Stimulated activated CD8-positive, alpha-beta memory T cell treated with anti-CD3 and anti-CD28 coated beads, Interleukin-4, amount 100 ng/mL, for 4 hours (primary cell): ENCODE measurements at places on chromosomes 3 and 15.

DNA sequence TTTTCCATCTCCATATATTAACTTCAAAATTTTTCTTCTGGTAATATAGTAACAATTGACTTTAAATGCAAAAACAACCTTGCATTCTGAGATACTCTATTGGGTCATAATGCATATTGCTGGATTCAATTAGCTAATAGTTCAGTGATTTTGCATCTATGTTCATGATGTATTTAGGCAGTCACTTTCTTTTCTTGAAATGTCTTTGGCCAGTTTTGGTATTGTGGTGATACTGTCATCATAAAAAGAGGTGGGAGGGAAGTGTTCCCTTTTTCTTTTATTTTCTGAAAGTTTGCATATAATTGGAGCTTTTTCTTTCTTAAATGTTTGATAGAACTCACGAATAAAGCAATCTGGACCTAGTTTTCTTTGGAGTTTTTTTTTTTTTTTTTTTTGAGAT is 67.4 kb upstream of the ZNF148 start:
- DNase-seq: no peak

DNA sequence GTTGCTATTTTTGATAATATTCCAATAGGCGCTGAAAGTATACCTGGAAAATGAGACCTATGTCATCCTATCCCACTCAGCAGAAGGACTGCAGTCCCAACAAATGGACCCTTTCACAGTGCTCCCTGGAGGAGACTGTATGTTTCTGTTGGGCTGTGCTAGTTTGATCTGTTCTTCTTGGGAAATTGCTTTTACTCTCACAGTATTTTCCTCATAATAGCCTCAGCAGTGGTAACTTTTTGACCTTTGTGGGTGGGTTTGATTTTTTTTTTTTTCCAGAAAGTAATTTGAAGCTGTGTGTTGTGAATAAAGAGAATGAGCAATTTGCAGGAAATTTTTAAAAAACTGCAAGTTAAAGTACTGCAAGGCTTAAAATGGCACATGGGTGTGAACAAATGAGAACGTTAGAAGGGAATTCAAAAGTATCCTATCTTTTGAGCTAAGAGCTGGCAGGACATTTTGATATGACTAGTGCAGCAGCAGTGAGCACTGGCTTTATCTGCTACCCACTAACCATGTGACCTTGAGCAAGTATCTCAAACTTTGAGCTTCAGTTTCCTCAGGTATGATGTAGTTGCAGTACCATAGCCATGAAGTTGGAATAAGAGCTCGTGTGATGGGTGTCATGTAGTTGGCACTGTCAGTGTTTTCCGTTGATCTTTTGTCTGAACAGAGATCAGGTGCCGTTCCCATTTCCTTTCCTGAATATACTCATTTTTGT is 118.4 kb downstream of the ATG7 start:
- DNase-seq: no peak

- DNase-seq: no peak
Measured at GRCh38 chr3:120114981-120115380, 20.7 kb upstream of the GSK3B start.

DNA sequence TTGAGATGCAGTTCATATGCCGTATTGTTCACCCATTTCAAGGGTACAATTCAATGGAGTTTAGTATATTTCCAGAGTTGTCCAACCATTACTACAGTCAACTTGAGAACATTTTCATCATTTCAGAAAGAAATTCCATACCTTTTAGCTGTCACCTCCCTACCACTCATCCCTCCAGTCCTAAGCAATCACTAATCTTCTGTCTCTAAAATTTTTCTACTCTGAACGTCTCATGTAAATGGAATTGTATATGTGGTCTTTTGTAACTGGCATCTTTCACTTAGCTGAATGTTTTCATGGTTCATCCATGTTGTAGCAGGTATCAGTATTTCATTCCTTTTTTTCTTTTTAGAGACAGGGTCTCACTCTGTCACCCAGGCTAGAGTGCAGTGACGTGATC is 51.1 kb downstream of the CMTM7 start:
- no peak for DNase-seq

DNA sequence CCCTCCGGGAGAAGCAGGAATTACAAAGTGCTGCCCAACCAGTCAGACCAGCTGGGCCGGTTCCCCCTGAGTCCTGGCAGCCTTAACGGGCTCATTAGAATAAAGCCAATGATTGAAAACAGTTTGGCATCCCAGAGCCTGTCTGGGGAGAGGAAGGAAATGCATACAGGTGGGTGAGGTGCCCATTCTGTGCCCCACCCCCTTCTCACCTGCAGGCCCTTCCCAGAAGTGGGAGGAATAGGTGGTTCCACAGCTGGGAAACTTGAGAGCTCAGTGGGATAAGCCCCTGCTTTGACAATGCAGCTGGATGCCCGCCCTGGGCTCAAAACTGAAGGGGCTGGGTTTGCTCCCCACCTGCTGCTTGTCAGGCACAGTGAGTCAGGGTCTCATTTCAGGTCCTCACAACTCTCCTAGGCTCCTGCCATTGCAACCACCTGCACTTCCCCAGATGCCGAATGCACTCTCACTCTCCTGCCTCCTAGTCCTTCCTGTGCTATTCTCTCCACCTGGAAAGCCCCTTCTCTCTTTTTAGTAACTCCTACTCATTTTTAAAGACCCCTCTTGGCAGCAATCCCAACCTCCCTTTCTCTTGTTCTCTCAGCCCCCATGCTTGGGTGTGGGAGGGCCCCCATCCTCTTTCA is 5.5 kb upstream of the BUB1B start:
- no peak for DNase-seq

DNA sequence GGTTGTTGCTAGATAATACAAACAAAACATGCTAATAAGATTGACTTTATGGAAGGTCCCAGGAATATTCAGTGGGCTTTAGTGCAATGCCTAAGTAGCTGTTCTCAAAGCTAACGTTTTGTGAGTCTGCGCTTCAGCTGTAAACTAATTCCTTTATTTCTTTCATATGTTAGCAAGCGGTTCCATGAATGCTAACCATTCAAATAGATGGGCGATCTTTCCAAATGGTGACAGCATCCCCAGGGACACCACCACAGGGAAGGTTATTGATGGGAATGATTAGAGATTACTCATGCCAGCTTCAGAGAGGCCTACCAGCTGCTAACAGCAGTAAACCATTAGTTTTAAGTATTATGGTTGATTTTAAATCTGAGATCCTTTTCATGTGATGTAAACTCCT is 405.7 kb upstream of the MCTP2 start:
- DNase-seq: no peak

DNA sequence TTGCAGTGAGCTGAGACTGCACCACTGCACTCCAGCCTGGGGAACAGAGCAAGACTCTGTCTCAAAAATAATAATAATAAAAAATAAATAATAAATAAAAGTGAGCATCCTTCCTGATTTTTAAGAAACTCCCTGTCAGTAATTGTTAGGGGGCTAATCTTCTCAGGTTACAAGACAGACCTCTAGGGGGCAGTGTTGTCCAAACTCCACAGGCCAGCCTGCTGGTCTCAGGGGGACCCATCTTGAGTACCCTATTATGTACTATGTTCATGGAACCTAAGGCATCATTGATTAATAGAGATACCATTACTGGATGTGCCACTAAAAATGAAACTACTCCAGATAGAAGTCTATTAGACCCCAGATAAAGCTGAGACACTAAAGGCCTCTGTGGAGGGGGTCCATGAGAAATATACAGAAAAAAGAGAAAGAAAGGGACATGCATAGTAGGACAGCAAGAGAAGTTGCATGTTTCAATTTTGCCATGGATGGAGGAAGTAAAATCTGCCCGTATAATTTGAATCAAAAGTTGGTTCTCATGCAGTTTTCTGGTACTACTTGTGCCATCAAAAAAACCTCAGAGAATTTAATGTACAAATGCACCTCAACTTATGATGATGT is 85.5 kb upstream of the CDV3 start:
- DNase-seq: no peak

- DNase-seq: no peak
Measured at GRCh38 chr3:70298385-70298784, 14.1 kb downstream of the MDFIC2 start.

DNA sequence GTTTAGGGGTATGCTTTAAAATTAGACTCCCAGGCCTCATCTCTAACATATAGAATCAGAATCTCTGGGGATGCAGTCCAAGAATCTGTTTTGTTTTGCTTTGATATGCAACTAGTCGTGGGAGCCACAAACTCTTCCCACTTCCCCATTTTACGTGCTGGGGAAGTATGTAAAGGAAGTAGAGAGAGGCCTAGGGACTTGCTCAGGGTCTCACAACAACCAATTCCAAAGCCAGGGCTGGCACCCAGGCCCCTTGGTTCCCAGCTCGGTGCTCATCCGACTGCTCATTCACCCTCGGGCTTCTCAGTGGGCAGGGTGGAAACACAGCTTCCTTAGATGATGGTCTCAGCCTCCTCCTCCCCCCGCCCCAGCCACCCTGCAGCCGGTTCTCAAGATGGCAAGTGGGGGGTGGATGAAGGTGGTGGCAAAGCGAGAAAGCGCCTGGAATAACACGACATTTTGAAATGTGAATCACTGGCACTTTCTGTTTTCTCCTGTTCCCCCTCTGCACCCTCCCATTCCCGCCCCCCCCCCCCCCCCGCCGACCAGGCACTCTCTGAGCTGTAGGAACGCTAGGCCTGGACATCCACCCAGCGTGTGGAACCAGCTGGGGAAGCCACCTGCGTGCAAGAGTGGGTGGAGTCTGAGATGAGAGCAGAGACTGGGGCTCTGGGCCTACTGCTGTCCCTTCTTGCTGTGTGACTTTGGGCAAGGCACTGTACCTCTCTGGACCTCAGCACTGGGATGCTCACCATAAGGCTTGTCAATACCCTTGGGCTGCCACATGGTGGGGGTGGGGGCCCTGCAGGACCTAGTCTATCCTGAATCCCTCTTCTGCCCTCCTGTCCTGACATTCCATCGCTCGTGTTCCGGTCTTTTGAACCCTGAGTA is 214.5 kb downstream of the RPLP1 start:
- DNase-seq: no peak

GRCh38 chr3:23325466-23326065 is 122.4 kb downstream of the UBE2E2 start:
- DNase-seq: no peak

- DNase-seq: no peak
Measured at GRCh38 chr3:123130079-123130750, 63.4 kb downstream of the PDIA5 start.

- DNase-seq: no peak
Measured at GRCh38 chr3:71694358-71694999, 30.7 kb downstream of the EIF4E3 start.

DNA sequence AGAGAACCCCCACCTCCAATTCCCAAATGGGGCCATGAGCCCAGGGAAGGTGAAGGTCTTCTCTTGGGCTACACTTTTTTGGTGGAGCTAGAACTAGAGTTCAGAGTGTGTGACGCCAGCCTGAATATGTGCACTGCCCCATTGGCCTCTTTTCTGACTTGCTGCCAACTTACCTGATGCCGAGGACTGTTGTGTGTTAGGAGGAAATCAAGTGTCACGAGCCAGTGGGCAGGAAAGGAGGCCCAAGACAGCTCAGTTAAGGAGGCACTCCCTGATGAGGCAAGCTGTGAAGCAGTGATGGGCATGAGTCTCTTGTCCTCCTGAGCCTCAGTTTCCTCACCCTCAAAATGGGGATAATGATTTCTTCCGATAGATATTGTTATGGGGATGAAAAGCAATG is 107.8 kb downstream of the ANP32A start:
- DNase-seq: no peak

- DNase-seq: no peak
Measured at GRCh38 chr3:10683106-10683505, 132.9 kb upstream of the SLC6A11 start.

GRCh38 chr3:193894121-193894863 is 241.7 kb upstream of the HES1 start:
- DNase-seq: no peak
